NCI-H345 (cell line): ENCODE measurements at places on chromosomes 4 and X.

DNA sequence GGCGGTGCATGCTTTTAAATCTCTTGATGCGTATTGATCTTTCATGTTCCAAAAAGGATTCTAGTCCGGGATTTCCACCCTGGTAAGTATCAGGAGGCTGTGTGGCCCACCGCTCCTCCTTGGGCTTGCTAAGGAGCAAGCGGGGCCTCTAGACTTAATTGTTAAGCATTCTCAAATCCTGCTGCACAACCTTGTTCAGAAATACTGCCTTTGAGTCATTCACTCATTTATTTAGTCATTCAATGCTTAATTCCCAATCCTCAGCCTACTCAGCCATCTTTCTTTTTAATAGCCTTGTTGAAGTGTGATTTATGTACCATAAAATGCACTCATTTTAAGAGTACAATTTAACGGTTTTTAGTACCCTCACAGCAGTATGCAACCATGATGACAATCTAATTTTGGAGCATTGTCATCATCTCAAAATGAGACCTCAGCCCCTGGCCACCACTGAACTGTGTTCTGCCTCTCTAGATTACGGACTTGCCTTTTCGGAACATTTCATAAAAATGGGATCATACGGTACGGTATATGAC is 15.6 kb upstream of the SLC2A9 start:
- no peak for DNase-seq

GRCh38 chrX:34119122-34119521 is 13.0 kb downstream of the FAM47A start:
- no peak for DNase-seq

GRCh38 chrX:80929251-80929650 is 119.6 kb upstream of the BRWD3 start:
- DNase-seq: no peak

GRCh38 chr4:8586671-8587468 is 5.7 kb upstream of the CPZ start:
- no peak for DNase-seq

- no peak for DNase-seq
Observed at GRCh38 chrX:19334945-19335626, 8.6 kb upstream of the PDHA1 start.
